DMS79 treated with DMSO at 0.1 percent for 48 hours (cell line): ENCODE measurements at places on chromosomes 2 and 18.

- DNase-seq = no peak
Measured at GRCh38 chr2:205687641-205687956, 5.3 kb downstream of the NRP2 start.

DNA sequence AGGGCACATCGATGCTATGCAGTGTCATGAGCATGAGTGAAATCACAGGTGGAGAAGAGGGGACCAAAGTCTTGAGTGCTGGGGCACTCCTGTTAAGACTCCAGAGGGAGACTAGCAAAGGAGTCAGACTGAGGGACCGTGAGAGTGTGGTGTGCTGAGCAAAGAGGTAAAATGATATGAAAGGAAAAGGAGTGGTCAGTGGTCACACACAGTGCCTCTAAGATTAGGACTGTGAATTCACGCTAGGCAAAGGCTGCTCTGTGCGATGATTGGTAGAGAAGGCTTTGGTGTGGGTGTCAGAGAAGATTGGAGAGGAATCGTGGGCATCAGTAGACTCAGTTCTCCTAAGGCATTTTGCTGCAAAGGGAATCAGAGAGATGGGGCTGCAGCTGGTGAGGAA lies 12.8 kb downstream of the SOCS6 start:
- DNase-seq = no peak

DNA sequence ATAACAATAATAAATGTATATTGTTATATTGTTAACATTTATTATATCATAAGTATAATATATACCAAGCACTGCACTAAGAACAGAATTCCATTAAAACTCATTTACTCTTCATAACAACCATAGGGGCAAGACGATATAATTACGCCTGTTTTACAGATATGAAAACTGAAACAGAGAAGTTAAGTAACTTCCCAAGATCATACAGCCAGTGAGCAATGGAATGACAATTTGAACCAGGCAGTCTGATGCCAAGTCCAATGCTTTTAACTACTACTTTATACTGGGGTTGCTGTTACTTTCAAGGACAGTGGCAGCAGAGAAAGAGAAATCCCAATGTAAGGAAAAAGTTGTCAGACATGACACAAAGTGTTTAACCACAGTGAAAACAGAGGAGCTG lies 338.8 kb upstream of the ID2 start:
- no peak for DNase-seq

DNA sequence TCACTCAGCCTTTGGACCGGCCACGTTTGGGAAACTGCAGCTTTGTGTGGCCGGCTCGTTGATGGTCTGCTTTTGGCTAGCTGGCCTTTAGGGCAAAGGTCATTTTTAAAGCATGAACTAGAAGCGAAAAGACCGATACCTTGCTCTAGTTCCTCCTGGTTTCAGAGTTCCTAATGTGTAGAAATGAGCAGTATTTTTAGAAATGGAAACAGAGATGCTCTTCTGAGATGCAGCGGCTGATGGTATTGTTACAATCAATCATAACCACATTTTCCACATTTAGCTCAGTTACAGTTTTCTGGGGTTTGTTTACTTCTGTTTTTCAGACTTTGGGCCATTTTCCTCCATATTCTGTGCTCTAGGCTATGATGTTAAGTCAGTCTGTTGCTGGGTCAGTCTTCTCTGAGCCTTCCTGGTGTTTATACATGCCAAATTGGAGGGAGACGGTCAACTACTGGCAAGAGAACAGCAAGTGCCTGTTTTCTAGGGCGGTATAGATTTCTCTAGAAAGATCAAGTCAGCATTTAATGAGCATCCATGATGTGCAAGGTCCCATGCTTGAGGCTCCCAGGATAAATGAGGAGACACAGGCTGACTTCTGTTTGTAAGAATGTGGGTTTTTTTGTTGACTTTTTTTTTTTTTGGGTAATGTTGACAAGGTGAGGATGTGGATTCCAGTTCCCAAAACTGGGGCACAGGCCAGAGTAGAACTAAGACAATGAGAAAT lies 28.0 kb downstream of the RNF144A start:
- no peak for DNase-seq

GRCh38 chr2:118922254-118922653 lies 19.7 kb upstream of the MARCO start:
- DNase-seq = no peak

- DNase-seq = no peak
Measured at GRCh38 chr18:56637711-56638231, 621 bp downstream of the TXNL1 start.

- no peak for DNase-seq
Measured at GRCh38 chr2:235607546-235608199, 113.8 kb downstream of the AGAP1 start.

DNA sequence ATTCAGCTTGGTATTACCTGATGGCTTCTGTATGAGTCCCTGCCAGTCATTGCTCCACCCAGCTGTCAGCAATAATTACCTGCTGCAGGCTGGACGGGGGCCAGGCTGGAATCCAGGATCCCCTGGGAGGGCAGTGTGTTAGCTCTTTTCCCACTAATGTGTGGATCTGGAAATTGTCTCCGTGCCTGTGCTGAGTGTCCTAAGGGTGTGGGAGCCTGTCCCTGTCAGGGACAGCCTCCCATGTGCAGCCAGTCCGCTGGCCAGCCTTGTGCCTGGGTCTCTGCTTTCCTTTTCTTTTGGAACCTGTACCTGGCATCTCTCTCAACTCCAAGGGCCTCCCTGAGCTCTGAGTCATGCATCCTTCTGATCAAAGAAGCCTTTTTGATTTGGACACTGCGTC lies 107.2 kb upstream of the SPRED2 start:
- no peak for DNase-seq

- no peak for DNase-seq
Measured at GRCh38 chr2:140586379-140586778, 1544.4 kb downstream of the LRP1B start.

DNA sequence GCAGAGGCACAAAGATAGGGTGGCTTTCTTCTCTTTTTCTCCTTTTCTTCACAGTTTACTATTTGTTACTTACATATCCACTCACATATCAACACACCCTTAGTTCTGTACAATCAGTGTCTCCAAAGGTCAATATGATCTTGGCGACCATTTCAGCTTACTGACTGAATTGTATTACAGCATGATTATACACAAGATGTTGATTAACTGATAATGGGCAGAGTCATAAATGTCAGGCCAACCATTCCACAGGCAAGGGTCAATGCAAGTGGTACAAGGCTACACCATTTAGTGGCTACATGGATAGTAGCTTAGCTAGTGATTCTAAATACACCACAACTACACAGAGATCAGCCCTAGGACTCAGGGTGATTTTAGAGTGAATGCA lies 20.4 kb upstream of the SP3 start:
- DNase-seq = no peak

- no peak for DNase-seq
Measured at GRCh38 chr2:223929571-223930102, 15.5 kb downstream of the WDFY1 start.

DNA sequence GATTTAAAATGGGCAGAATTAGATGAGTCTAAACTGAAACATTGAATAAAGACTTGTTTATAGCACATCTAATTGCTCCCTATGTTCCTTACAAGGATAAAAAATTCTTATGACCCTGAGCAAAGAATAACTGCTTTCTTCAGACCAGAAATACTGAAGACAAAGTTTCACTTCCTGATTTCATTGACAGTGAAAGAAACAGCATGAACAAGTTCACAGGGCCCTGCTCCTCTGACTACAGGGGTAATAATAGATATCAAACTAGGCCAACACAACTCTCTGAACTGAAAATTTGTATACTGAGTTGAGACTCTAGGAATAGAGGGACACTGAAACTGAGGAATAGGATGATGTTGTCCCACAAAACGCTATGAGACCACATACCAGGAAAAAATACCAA lies 1383.3 kb upstream of the CDH2 start:
- DNase-seq = no peak

- no peak for DNase-seq
Measured at GRCh38 chr2:241049739-241050623, 51.6 kb downstream of the SNED1 start.

DNA sequence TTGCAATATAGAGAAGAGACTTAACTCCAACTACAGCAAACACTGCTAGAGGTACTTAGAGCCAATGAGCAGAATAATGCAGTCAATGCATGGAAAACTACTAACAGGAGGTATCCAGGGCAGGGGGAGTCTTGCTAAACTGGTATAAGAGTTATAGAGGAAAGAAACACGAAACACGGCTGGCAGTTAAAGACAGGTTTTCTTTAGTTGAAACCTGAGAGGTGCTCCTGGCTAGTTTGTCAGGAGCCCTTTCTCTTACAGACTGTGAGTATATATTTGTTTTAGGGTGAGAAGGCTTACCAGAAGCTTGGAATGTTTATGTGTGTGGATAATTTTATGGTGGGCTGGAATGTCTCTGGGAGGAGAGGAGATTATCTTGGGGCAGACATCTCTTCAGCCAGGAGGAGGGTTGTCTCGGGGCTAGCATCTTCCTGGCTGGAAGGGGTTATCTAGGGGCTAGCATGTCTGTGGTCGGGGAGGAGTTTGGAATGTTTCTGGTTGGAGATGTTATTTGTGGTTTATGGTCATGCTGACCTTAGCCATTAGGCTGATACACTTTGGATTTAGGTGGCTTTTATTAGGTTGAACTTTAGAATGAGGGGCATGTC lies 1048.8 kb downstream of the DPP10 start:
- no peak for DNase-seq

DNA sequence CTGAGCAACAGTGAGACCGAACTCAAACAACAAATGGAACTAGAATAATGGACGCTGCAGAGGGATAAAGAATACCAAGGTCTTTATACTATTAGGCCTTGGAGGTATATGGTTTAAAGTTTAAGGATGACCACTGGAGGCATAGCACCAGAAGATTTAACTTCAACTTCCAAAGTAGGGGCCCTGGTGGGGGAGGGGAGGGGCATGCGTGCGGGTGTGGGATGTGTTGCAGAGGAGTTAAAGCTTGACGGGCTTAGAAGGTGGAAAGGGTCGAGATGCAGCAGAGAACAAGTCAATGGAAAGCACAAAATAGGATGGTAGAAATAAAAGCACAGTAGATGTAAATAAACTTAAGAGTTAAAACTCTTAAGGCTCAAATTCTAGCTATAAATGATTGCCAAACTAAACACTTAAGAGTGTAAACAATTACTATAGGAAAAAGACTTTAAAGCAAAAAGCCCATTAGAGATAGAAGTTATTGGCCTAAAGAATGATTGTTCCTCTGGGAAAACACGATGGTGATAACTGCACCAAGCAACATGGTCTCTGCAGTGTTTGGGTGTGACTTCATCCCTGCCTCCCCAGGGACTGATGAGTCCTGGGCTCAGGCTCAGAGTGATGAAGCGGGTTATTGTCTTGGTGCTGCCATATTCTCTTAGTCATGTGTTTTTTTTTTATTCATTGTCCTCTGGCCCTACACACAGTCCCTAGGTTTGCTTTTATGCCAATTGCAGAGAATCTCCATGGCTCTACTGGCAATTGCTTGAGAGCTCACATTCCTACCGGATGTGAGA lies 13.0 kb downstream of the RRM2 start:
- peak; percentile 25 for DNase-seq

DNA sequence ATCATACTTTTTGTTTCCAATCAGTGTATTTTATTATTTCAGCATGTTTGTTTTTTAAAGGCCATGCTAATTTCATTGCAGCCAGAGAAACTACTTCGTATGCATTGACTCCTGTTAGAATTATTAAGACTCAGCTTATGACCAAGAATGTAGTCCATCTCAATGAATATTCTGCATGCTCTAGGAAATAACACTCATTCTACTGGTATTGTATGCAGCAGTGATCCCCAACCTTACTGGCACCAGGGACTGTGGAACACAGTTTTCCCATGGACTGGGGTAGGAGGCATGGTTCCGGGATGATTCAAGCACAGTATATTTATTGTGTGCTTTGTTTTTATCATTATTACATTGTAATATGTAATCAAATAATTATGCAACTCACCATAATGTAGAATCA lies 356.9 kb downstream of the DSEL start:
- no peak for DNase-seq

DNA sequence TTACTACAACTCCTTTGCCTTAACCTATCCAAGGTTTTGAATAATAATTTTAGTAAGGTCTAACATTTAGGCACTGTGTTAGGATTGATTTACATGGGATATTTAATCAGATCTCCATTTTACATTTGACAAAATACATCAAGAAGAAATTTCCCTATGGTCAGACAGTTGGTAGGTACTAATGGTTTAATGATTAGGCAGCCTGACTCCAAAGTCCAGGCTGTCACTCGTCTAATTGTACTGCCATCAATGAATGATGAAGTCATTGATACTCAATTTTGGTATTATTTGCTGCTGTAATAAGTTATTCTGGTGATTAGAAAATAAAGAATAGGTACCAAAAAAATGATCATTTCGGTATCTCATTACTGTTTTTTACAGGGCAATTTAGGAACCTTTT lies 14.1 kb downstream of the BBS5 start:
- DNase-seq = no peak

DNA sequence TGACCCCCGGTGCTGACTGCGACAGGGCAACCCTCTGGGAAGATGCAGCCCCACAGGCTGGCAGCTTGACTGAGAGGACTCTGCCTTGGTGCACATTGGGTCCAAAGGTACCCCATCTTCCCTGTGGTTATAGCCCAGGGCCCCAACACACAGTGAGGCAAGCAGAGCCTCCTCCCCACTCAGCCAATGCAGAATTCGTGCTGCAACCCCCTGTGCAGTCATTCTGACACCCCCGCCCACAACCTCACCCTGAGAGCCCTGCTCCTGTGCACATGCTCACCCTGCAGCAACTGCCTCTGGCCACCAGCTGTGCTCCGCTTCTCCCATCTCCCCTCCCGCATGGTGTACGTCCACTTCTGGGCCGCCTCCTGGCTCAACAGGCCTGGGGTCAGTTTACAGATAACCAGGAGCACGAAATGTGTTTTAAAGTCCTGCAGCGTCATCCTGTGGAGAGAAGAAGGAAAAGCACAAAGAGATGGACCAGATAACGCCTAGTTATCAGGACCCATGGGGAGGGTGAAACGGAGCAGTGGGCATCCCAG lies 24.4 kb downstream of the CAPN14 start:
- no peak for DNase-seq

- peak; percentile 35 for DNase-seq
Measured at GRCh38 chr2:150426315-150426714, 61.2 kb downstream of the RND3 start.

- no peak for DNase-seq
Measured at GRCh38 chr2:10778724-10779115, 33.9 kb downstream of the PDIA6 start.

- DNase-seq = no peak
Measured at GRCh38 chr2:234378440-234378839, 118.4 kb downstream of the ARL4C start.

DNA sequence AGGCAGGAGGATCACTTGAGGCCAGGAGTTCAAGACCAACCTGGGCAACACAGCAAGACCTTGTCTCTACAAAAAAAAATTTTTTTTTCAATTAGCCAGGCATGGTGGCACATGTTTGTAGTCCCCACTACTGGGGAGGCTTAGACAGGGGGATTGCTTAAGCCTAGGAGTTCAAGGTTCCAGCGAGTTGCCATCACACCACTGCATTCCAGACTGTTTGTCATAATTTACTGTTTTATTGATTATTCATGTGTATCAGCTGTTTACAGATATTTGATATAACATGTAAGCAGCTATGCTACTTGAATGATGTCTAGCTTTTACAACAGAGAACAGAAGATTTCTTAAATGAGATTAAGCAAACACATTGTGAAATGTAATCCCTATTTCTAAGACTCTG lies 35.3 kb downstream of the DSG2 start:
- DNase-seq = no peak
